ENCODE measurements at places on chromosomes 7 and 10.
A peak's percentile ranks its signal among the peaks of the same experiment; 100 is the strongest.

GRCh38 chr10:101070098-101070497 lies 8.3 kb downstream of the KAZALD1 start:
- DNase-seq, result no peak

DNA sequence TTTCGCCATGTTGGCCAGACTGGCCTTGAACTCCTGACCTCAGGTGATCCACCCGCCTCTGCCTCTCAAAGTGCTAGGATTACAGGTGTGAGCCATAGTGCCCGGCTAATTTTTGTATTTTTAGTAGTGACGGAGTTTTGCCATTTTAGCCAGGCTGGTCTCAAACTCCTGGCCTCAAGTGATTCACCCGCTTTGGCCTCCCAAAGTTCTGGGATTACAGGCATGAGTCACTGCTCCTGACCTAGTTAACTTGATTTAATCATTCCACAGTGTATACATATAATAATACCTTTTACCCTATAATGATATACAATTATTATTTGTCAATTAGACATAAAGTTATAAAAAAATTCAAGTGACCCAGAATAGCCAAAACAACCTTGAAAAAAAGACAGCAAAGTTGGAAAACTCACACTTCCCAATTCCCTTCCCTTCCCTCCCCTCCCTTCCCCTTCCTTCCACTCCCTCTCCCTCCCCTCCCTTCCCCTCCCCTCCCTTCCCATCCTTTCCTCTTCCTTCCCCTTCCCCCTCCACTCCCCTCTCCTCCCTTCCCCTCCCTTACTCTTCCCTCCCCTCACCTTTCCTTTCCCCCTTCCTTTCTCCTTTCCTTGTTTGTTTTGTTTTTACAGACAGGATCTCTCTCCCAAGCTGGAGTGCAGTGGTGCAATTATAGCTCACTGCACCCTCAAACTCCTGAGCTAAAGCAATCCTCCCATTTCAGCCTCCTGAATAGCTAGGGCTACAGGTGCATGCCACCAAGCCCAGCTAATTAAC lies 14.8 kb upstream of the ZMIZ2 start:
- no peak for DNase-seq

- DNase-seq, result no peak
These were observed 78.4 kb upstream of the AFAP1L2 start for GRCh38 chr10:114482480-114483304.

GRCh38 chr7:17976952-17977351 lies 36.7 kb upstream of the SNX13 start:
- no peak for DNase-seq

DNA sequence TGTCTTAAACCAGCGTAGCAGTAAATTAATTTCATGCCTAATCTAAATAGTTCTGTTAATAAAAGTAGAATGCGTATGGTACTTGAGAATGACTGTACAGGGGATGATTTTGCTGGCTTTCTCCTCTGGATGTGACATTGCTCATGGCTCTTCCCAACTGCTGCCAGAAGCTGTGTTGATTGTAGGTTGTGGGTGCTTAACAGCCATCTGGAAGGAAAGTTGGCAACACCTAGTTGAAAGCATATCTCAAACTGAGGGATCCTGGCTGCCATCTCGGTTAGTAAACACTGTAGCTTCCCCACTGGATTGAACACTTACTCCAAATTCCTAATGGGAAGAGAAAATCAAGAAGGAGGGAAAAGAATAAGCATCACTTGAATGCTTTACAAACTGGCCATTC lies 130.9 kb downstream of the NXPH1 start:
- no peak for DNase-seq

DNA sequence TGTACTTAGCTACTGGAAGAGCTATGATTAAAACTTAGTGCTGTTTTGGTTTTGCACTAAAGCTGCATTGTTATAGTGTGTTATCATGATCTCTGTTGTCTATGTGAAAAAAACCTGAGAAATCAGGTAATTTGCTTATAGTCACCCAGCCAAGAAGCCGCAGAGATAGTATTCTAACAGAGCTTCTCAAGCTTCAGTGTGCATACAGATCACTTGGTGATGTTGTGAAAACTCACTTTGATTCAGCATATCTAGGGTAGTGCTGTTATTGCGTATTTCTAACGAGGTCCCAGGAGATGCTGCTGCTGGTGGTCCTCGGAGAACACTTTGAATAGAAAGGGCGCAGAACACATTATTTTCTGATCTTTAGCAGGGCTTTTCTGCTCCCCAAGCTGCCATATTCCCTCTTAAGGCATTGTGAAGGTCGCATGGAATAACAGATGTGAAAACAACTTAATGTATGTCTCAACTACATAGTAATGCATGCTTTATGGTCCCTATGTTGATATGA lies 68.4 kb upstream of the PDCD4 start:
- no peak for DNase-seq

DNA sequence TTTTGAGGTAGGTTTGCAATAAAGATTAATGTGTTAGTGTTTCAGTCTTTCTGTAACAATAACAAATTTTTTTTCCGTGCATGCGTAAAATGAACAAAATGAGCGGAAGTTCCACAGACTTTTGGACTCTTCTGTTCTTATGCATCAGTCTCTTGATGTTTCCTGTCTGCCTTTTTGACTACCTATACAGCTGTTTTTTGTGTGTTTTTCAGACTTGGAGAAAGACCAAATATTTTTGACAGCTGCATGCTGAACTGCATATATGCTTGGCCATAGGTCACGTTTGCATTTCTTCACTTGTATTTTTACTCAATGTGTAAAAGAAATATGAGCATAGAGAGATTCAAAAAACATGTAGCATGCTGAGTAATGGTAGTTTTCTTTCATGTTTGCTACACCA lies 119.3 kb downstream of the BBS9 start:
- DNase-seq, result no peak

- no peak for DNase-seq
These were observed 106.6 kb downstream of the PRKCQ start for GRCh38 chr10:6473430-6473829.

- no peak for DNase-seq
These were observed 180.3 kb downstream of the CCDC71L start for GRCh38 chr7:106480616-106481031.

DNA sequence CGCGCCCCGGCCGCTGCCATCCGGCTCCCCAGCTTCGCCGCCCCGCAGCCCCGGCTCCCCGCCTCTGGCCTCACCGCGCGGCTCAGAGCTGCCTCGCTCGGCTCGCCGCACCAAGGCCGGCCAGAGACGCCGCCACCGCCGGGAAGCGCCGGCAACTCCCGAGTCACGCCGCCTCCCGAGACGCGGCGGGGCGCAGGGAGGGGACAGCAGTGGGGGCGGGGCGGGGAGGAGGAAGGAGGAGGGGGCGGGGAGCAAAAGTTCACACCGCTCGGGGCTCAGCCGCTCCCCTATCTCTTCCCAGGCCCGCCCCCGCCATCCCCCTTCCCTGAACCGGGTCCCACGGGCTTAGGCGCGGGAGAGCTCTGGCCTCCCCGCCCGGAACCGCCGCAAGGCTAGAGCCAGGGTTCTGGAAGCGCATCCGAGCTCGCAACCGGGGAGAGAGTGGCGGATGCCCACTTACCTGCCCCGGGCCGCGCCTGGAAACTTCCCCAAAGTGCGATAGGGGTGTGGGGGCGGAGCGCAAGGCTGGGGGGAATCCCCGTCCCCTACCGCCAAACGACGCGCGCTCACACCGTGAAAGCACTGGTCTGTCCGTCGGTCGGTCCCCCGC lies 1.0 kb downstream of the CHST15 start:
- DNase-seq, result peak; percentile 66

- no peak for DNase-seq
These were observed 257.8 kb upstream of the ZNF32 start for GRCh38 chr10:43906490-43906889.

DNA sequence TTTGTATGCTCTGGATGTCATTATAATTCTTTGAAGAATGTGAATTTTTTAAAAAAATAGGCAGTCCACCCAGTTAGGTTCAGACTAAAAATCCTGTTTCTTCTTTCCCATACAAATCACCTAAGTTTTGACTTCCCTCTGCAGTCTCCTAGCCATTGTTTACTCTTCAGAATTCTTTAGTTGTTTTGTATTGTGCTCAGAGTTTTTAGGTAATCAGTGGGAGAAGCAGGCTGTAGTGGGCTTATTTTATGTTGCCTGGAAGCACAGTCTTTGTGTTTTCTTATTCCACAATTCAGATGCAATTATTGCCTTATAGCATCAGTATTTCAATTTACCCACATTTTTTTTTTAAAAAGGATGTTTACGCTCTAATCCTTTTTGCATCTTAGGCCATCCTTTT lies 94.9 kb downstream of the AKAP9 start:
- no peak for DNase-seq
